ENCODE measurements at places on chromosomes 1 and 21.
A peak's percentile ranks its signal among the peaks of the same experiment; 100 is the strongest.

DNA sequence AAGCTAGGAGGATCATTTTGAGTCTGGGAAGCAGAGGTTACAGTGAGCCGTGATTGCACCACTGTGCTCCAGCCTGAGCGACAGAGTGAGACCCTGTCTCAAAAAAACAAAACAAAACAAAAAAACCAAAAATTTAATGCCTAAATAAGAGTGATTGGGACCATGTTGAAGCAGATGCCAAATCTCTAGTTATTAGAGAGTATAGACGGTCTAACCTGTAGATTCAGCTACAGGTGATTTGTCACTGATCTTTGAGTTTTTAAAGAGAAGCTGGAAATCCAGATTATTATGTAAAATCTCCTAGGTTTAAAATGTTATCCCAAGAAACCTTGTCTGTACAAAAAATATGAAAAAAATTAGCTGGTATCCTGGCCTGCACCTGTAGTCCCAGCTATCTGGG lies 11.5 kb downstream of the HDAC1 start:
- no peaks in the 10 kb centered on the region for H3K27me3 ChIP-seq
- no peak for DNase-seq
- H3K27ac ChIP-seq, result no peak overlapping the region
- H3K36me3 ChIP-seq, result no peaks in the 10 kb centered on the region
- peaks cover 25% of the 10 kb centered on the region for H3K4me1 ChIP-seq
- H3K4me3 ChIP-seq, result no peak overlapping the region

- no peak overlapping the region for H3K27ac ChIP-seq
- H3K36me3 ChIP-seq, result no peaks in the 10 kb centered on the region
- H3K27me3 ChIP-seq, result no peaks in the 10 kb centered on the region
- no peak overlapping the region for H3K4me3 ChIP-seq
- H3K4me1 ChIP-seq, result peaks cover 17% of the 10 kb centered on the region
Observed at GRCh38 chr1:47330212-47330611, 3.4 kb upstream of the CMPK1 start.

DNA sequence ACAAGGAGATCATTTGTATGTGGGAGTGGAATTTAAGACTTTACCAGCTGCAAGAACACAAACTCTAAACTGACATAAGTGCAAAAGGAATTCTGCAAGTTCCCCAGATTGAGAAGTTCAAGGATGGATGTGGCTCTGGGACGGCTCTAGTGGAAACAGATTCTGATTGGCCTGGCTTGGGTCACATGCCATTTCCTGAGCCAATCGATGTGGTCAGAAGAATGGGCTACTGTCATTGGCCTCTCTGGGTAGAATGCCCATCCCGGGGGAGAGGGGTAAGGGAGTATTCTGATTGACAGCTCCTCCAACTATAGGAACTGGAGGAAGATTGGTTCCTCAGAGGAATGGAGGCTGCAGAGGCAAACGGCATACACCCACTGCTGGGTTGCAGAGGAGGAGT lies 6.0 kb upstream of the IFNLR1 start:
- no peak overlapping the region for H3K4me3 ChIP-seq
- peaks cover 45% of the 10 kb centered on the region for H3K4me1 ChIP-seq
- H3K36me3 ChIP-seq, result no peaks in the 10 kb centered on the region
- H3K27me3 ChIP-seq, result no peaks in the 10 kb centered on the region
- H3K27ac ChIP-seq, result no peak overlapping the region
- DNase-seq, result no peak

GRCh38 chr1:201259476-201260235 lies 23.6 kb upstream of the PKP1 start:
- no peaks in the 10 kb centered on the region for H3K36me3 ChIP-seq
- peaks cover 8% of the 10 kb centered on the region for H3K4me1 ChIP-seq
- H3K4me3 ChIP-seq, result no peak overlapping the region
- H3K27me3 ChIP-seq, result peaks cover 33% of the 10 kb centered on the region

GRCh38 chr1:170567214-170567613 lies 35.2 kb downstream of the GORAB start:
- H3K27me3 ChIP-seq, result no peaks in the 10 kb centered on the region
- H3K4me3 ChIP-seq, result no peak overlapping the region
- H3K27ac ChIP-seq, result no peak overlapping the region
- H3K4me1 ChIP-seq, result peaks cover 20% of the 10 kb centered on the region

DNA sequence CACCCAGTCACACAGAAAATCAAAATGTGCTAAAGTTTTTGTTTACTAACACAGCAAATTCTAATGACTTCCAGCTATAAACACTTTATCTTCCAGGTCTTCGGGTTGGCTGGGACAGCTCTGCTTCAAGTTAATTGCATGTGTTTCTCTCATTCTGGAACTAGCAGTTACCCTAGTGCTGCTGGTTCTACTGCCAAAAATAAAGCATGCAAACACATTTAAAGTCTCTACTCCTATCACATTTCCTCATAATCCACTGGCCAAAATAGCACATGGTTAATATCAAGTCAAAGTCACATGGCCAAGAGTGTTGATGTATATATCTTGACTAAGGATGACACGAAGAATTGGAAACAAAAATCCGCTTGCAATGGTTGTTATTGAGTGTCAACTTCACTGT lies 973.1 kb upstream of the ADGRL2 start:
- H3K36me3 ChIP-seq, result no peaks in the 10 kb centered on the region
- DNase-seq, result no peak
- no peak overlapping the region for H3K27ac ChIP-seq
- no peaks in the 10 kb centered on the region for H3K4me1 ChIP-seq
- H3K27me3 ChIP-seq, result no peaks in the 10 kb centered on the region

GRCh38 chr1:97038410-97038809 lies 316.8 kb downstream of the PTBP2 start:
- no peaks in the 10 kb centered on the region for H3K4me1 ChIP-seq
- H3K4me3 ChIP-seq, result no peak overlapping the region
- H3K27ac ChIP-seq, result no peak overlapping the region
- DNase-seq, result no peak
- no peaks in the 10 kb centered on the region for H3K36me3 ChIP-seq

- H3K4me1 ChIP-seq, result no peaks in the 10 kb centered on the region
- no peak overlapping the region for H3K27ac ChIP-seq
- H3K4me3 ChIP-seq, result no peak overlapping the region
Observed at GRCh38 chr1:17919525-17920439, 164.6 kb downstream of the ACTL8 start.

GRCh38 chr21:34890724-34891612 lies 158.1 kb downstream of the RUNX1 start:
- peak overlapping the region; percentile 92 for H3K4me3 ChIP-seq
- no peaks in the 10 kb centered on the region for H3K36me3 ChIP-seq
- H3K4me1 ChIP-seq, result peaks cover 62% of the 10 kb centered on the region
- peak overlapping the region; percentile 95 for H3K27ac ChIP-seq
- peak; percentile 87 for DNase-seq

DNA sequence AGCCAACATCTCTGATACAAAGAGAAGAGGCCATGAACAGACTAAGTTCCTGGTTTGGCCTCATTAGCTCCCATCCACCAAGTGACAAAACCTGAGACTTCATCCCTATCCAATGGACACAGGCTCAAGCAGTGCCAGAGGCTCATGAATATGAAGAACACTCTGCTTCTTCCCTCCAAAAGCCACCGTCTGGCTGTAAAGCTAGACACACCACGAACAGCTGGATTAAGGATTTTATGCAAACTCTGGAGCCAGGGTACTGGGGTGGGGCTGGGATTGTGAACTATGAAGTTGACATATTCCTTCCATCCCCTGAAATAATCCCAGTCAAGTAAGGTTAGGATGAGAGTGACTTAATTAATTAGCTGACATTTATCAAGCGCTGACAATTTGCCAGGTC lies 139.4 kb downstream of the CSMD2 start:
- H3K27me3 ChIP-seq, result no peaks in the 10 kb centered on the region
- no peaks in the 10 kb centered on the region for H3K36me3 ChIP-seq
- H3K4me1 ChIP-seq, result no peaks in the 10 kb centered on the region
- DNase-seq, result no peak
- H3K27ac ChIP-seq, result no peak overlapping the region

DNA sequence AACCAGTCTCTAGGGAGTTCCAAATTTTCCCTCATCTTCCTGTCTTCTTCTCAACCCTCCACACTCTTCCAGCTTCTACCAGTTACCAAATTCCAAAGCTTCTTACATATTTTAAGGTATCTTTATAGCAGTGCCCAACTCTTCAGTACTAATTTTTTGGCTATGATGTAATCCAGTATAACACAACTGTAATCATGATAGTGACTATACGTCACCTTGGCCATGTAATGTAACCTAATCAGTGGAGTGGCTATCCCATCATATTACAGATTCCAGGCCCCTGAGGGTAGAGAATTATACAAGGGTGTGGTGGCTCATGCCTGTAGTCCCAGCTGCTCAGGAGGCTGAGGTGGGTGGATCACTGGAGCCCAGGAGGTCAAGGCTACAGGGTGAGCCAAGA lies 143.2 kb downstream of the CLEC20A start:
- H3K36me3 ChIP-seq, result no peaks in the 10 kb centered on the region
- no peak for DNase-seq
- no peak overlapping the region for H3K4me3 ChIP-seq
- H3K27ac ChIP-seq, result no peak overlapping the region
- no peaks in the 10 kb centered on the region for H3K4me1 ChIP-seq
- no peaks in the 10 kb centered on the region for H3K27me3 ChIP-seq

- DNase-seq, result no peak
- no peaks in the 10 kb centered on the region for H3K36me3 ChIP-seq
- no peaks in the 10 kb centered on the region for H3K27me3 ChIP-seq
- H3K27ac ChIP-seq, result no peak overlapping the region
- H3K4me1 ChIP-seq, result peaks cover 13% of the 10 kb centered on the region
- no peak overlapping the region for H3K4me3 ChIP-seq
Observed at GRCh38 chr1:95041491-95042165, 31.1 kb downstream of the ALG14 start.

DNA sequence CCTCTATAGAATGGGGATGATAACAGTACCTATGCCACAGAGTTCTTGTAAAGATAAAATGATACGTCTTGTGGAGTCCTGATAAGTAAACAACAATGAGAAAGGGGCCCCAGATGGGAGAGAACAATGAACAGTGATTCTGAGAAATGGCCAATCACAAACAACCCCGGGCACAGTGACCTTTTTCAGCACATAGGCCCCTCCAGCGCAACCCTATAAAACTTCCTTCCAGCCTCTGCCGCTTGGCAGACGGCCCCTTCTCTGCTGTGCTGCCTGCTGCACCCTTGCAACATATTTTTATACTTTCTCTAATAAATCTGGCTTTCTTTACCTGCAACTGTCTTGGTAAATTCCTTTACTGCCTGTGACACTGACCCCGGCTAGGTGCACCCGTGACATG lies 8.9 kb downstream of the RCAN1 start:
- no peaks in the 10 kb centered on the region for H3K27me3 ChIP-seq
- H3K36me3 ChIP-seq, result no peaks in the 10 kb centered on the region
- no peak overlapping the region for H3K27ac ChIP-seq
- DNase-seq, result no peak
- H3K4me1 ChIP-seq, result peaks cover 7% of the 10 kb centered on the region

- H3K27ac ChIP-seq, result no peak overlapping the region
- no peaks in the 10 kb centered on the region for H3K36me3 ChIP-seq
- peaks cover 5% of the 10 kb centered on the region for H3K27me3 ChIP-seq
- H3K4me3 ChIP-seq, result no peak overlapping the region
Observed at GRCh38 chr1:38686167-38686926, 173.2 kb downstream of the RRAGC start.

GRCh38 chr1:242800521-242800920 lies 276.0 kb upstream of the PLD5 start:
- H3K36me3 ChIP-seq, result no peaks in the 10 kb centered on the region
- no peak overlapping the region for H3K4me3 ChIP-seq
- no peak for DNase-seq
- H3K27me3 ChIP-seq, result no peaks in the 10 kb centered on the region

DNA sequence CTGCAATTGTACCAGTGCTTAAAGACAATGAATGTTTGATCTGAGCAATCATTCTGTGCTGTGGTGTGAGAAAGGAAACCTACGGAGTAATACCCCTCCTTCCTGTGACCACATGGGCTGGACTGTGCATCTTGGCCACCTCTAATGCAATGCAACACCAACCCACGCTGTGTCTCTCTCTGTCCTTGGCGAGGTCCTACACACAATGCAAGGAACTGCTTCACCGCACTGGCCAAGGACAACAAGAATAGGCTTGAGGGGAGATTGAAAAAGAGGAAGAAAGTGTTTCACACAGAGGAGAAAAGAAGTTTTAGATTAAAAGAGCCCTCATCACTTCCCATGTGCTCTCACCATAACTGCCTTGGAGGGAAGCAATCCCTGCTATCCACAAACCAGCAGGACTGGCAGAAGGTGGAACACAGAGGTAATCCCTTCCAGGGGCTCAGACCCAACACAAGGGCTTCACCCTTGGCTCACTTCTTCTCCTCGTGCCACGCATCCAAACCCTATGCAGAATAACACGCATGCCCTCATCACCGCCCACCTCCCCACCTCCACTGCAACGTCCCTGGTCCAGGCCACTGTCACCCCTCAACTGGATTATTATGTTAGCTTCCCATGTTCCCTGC lies 112.5 kb upstream of the ERG start:
- no peak overlapping the region for H3K27ac ChIP-seq
- DNase-seq, result no peak
- H3K4me3 ChIP-seq, result no peak overlapping the region
- no peaks in the 10 kb centered on the region for H3K4me1 ChIP-seq

- no peak overlapping the region for H3K27ac ChIP-seq
- H3K27me3 ChIP-seq, result peaks cover 89% of the 10 kb centered on the region
- DNase-seq, result peak; percentile 83
- peaks cover 29% of the 10 kb centered on the region for H3K4me1 ChIP-seq
Observed at GRCh38 chr1:212606395-212607205, 2.0 kb upstream of the ATF3 start.

GRCh38 chr1:36760081-36760480 lies 274.2 kb downstream of the GRIK3 start:
- no peaks in the 10 kb centered on the region for H3K4me1 ChIP-seq
- no peaks in the 10 kb centered on the region for H3K36me3 ChIP-seq
- no peak overlapping the region for H3K27ac ChIP-seq
- peak; percentile 32 for DNase-seq
- H3K27me3 ChIP-seq, result no peaks in the 10 kb centered on the region

DNA sequence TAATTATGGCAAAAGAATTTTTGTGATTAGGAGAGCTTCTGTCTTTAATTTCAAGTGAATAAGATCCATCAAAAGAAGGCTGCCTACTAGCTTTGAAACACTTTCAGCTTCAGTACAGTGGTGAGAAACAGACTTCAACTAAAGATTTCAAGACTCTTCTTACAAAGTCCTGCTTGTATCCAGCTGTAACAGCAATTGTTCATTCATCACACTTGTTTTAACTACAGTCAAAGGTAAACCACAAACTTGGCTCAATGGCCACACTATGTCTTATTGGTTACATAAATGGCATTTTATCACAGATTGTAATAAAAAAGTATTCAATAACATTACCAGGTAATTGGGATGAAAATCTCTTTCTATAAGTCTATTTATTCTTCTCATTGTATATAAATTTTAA lies 59.2 kb downstream of the WARS2 start:
- H3K4me1 ChIP-seq, result no peaks in the 10 kb centered on the region
- no peaks in the 10 kb centered on the region for H3K36me3 ChIP-seq
- no peak for DNase-seq
- no peak overlapping the region for H3K4me3 ChIP-seq
- H3K27me3 ChIP-seq, result no peaks in the 10 kb centered on the region

DNA sequence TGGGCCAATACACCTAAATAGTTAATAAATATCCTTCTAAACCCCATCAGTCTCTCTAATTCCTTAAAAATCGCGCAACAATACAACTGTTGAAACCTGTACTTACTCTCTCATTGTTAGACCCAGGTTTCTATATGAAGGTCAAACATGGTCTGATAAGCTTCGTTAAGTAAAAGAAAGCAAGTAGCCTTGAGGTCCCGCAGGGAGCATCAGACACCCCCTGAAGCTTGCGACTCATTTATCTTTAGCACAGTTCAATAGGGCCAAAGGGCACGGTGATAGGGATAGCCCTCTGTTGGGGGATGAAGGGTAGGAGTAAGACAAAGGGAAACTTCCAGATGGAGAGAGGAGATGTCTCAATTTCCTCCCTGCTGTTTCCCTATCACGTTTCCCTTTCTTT lies 27.3 kb upstream of the THEM4 start:
- H3K27me3 ChIP-seq, result no peaks in the 10 kb centered on the region
- H3K4me3 ChIP-seq, result no peak overlapping the region
- no peaks in the 10 kb centered on the region for H3K36me3 ChIP-seq
- no peak for DNase-seq
- no peaks in the 10 kb centered on the region for H3K4me1 ChIP-seq
- H3K27ac ChIP-seq, result no peak overlapping the region

All from spleen (tissue), 13 donors.